Activated CD4-positive, alpha-beta T cell treated with anti-CD3 and anti-CD28 coated beads for 24 hours (primary cell): ENCODE measurements at places on chromosomes 7 and 10.

DNA sequence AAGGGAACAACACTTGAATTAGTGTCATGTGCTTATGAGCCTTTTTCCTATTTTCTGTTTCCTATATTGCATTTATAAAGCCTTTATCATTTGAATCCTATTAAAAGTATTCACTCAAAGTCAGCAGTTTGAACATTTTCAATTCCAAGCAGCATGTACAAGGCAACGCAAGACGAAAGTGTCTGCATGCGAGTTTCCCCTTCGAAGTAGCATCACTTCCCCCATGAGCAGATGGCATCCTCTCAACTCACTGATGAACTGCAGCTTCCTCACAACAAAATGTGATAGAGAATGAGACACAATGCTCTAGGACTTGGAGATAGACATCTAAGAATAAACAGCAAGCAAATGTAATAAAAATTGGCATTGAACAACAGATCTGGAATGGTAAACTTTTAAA, 270.7 kb downstream of the PRPF18 start:
- DNase-seq, result no peak

GRCh38 chr7:141990011-141990725, 5.5 kb upstream of the MGAM start:
- no peak for DNase-seq

DNA sequence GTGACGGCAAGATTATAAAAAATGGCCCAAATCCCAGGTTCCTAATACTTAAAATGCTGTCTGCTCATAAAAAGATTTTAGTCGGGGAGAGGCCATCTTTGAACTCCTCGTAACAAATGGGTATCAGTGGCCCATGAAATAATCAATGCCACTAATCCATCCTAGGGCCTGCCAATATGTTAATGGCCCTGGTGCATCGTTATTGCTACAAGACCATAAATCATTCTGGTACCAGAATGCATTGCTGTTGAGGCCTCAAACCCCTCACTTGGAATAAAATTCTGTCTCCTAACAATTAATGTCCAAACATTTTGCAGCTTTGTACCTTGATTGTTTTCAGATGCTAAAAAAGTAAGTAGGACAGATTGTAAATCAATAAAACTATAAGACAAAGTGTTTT, 290.6 kb downstream of the LRMDA start:
- no peak for DNase-seq

- DNase-seq, result no peak
Measured at GRCh38 chr10:26440088-26440470, 1.9 kb downstream of the APBB1IP start.

DNA sequence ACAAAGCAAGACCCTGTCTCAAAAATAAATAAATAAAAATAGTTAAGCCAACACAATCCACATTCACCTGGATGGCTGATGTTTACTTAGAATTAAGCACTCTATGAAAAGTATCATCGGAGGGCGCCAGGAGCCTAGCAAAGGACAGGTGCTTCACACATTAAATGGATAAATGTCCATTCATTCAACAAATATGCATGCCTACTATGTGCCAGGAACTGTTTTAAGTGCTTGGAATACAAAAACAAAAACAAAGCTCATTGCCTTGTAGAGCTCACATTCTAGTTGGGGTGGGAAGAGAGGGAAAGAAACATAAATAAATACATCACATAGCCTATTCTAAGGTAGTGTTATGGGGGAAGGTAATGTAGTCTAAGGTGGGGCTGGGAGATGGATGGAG, 4.1 kb downstream of the BAIAP2L1 start:
- DNase-seq, result no peak

DNA sequence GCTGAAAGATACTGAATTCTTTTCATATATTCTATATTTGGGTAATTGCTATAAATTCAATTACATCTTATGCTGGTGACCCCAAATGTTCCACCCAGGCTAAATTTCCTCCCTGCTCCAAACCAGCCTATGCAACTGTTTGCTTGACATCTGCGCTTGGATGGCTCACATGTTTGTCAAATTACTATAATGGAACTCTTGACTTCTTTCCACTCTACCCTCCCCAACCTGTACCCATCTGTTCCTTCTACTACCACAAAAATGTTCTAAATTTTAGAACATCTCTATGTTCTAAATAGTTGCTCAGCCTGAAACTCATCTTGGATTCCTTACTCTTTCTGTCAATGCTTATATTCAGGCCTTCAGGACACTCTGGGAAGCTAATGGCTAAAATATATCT, 249.9 kb upstream of the SMIM30 start:
- no peak for DNase-seq

DNA sequence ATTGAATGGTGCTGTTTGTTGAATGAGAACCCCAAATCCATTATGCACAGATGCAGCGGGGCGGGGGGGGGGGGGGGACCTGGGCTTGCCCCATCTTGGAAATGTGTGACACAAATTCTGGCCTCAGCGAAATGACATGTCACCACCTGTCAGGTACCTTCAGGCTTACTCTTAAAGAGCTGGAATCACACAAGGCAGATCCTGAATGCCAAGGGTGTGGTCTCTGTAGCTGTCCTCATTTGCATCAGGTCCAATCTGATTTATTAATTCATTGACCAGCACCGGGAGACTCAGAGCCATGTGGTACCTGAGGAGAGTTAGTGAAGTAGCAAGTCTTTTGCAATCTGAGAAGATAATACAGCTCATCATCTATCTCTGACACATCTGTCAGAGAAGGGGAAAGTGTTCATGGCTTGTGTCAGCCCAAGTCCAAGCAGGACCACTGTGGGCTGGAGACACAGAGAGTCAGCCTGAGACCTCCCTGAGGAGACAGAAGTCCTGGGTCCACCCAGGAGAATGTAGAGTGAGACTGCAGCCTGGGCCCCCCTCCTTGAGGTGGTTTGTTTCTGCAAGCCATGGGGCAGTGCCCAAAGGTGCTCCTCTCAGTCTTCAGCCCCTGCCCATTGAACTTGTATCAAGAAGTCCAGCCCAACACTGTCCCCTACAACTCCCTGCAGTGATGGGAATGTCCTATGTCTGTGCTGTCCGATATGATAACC, 46.7 kb downstream of the ADCYAP1R1 start:
- DNase-seq, result no peak

GRCh38 chr7:125773113-125773785, 843.6 kb upstream of the POT1 start:
- no peak for DNase-seq

- no peak for DNase-seq
Measured at GRCh38 chr10:58352956-58353610, 18.3 kb downstream of the UBE2D1 start.

DNA sequence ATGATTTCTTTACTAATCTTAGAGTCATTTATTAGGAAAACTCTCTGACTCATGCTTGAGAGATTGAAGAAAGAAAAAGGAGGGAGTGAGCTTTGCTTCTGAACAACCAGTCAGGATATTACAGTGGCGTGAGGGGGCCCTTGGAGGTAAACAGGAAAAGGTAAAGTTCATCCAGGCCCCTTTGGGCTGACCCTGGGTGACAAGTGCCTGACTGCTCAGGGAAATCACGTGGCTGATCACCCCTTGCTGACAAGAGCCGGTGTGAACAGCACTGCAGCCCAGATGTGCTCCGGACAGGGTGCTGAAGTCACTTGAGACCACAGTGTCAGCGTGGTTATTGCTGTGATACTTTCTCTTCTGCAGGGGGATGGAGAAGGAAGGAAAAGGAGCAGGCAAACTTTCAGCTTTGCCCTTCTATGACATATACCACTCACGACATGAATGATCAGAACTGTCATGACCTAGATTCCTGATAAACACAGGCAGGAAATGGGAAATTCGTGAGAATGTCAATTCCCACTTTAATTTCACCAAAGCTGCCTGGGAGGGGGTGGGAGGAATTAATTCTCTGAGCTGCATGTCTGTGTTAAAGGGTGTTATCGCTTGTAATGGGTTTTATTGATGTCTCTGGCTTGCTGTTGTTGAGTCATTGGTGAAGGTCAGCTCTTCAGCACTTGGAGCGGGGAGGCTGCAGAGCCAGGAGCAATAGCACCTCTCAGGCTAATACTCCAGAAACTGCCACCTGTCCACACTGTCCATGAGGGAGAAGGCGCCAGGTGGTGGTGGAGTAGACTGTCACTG, 139.8 kb upstream of the AOAH start:
- no peak for DNase-seq

DNA sequence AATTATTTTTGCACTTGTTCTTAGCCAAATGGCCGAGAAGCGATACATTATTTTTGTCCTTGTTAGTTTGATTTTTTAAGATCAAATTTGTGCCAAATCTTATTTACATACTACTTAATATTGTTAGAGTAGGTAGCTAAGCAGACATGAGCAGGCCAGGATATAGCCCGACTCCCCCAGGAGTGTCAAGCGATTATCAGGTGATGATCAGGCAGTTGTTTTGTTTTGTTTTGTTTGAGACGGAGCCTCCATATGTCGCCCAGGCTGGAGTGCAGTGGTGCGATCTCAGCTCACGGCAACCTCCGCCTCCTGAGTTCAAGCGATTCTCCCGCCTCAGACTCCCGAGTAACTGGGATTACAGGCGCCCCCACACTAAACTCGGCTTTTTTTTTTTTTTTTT, 71.1 kb downstream of the LYZL2 start:
- DNase-seq, result no peak

GRCh38 chr10:73639286-73639685, 2.0 kb downstream of the MYOZ1 start:
- no peak for DNase-seq

DNA sequence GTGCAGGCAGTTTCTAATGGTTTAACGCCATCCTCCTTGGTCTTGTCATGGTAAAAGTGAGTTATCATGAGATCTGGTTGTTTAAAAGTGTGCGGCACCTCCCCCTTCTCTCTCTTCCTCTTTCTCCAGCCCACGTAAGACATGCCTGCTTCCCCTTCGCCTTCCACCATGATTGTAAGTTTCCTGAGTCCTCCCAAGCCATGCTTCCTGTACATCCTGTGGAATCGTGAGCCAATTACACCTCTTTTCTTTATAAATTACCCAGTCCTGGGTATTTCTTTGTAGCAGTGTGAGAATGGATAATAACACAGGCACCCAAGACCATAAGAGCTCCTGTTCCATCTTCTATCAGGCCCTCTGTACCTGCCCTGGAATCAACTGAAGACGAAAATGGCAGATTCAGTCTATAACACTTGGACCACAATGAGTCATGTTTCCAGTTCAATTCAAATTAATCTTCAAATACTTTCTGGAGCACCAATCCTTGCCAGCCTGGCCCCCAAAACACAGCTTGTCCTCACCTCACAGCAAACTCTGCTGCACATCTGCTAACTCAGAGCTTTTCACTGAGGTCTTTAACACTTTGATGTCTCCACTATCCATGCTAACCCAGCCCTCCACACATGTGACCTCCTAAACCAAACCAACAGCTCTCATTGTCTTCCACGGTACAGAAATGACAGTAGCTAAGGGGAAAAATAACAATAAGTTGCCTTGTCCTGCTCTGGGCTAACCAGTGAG, 73.2 kb downstream of the SFMBT2 start:
- DNase-seq, result no peak

- DNase-seq, result no peak
Measured at GRCh38 chr10:78992333-78992732, 76.4 kb upstream of the ZMIZ1 start.

- no peak for DNase-seq
Measured at GRCh38 chr10:69382382-69383117, 34.2 kb downstream of the TACR2 start.

GRCh38 chr7:139958599-139959284, 104.0 kb downstream of the PARP12 start:
- DNase-seq, result no peak

- DNase-seq, result no peak
Measured at GRCh38 chr7:77242068-77242467, 42.4 kb upstream of the FGL2 start.

GRCh38 chr10:13773496-13774170, 186.9 kb downstream of the PRPF18 start:
- no peak for DNase-seq

DNA sequence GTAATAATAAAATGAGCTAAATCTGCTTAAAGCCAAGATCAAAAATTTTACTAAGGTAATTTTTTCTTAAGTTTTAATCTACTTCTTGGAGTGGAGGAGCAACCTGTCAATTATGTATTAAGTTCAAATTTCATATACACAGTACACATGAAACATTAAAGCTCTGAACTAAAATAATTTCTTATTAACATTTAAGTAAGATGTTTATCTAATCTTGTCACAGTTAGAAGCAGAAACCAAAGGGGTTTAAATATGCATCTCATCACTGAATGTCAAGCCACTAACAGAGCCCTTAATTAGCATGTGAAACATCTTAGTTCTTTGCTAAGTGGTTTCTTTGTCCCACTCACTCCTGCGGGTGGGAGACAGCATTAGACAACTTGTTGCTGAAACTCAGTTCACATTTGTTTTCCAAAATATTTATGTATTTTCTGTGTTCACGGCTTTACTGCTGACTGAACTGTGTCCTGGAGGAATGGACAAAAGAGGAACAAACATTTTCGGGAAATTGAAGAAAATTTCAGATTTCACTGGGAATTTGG, 130.9 kb upstream of the MBL2 start:
- DNase-seq, result no peak

- no peak for DNase-seq
Measured at GRCh38 chr10:37314350-37314749, 189.0 kb downstream of the ANKRD30A start.

DNA sequence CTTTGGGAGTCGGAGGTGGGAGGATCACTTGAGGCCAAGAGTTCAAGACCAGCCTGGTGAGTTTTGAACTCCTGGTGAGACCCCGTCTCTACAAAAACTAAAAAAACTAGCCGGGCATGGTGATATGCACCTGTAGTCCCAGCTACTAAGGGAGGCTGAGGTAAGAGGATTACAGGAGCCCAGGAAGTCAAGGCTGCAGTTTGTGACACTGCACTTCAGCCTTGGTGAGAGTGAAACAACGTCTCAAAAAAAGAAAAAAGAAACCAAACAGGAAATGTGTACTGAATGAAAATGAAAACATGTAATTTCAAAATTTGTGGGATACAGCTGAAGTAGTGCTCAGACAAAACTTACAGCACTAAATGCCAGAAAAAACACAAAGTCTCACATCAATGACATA, 7.6 kb downstream of the ARHGAP12 start:
- DNase-seq, result no peak

- no peak for DNase-seq
Measured at GRCh38 chr10:15349112-15349511, 22.0 kb downstream of the FAM171A1 start.

DNA sequence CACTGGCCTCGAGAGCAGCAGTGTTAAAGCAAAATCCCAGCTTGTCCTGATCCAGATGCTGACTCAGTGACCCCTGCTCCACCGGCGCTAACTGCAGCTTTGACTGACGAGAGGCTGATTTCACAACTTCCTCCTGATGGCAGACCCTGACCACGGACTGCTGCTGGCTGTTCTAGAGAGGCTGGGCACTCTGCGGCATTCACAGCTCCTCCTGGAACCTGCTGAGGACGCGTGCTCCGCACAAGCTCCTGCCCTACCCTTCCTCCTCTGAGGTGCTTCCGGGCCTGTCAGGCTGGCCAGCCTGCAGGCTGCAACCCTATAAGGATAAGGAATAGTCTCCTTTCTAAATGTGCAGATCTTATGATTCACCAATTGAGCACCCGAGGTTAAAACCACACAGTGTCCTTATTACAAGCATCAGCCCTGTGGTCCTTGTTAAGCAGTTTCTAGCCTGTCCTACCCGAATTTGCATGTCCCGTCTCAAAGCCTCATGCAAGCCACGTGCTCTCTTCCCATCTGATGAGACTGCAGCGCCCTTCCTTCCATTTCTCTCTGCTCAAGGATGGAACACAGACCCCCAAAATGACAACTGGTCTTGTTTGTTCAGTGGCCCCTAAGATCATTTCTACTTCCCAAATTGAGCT, 35.5 kb upstream of the NCAPG2 start:
- no peak for DNase-seq
